Stimulated activated CD4-positive, alpha-beta T cell treated with anti-CD3 and anti-CD28 coated beads, Interleukin-15, amount 100 ng/mL, for 1 hour (primary cell): ENCODE measurements at places on chromosomes 7 and 10.

DNA sequence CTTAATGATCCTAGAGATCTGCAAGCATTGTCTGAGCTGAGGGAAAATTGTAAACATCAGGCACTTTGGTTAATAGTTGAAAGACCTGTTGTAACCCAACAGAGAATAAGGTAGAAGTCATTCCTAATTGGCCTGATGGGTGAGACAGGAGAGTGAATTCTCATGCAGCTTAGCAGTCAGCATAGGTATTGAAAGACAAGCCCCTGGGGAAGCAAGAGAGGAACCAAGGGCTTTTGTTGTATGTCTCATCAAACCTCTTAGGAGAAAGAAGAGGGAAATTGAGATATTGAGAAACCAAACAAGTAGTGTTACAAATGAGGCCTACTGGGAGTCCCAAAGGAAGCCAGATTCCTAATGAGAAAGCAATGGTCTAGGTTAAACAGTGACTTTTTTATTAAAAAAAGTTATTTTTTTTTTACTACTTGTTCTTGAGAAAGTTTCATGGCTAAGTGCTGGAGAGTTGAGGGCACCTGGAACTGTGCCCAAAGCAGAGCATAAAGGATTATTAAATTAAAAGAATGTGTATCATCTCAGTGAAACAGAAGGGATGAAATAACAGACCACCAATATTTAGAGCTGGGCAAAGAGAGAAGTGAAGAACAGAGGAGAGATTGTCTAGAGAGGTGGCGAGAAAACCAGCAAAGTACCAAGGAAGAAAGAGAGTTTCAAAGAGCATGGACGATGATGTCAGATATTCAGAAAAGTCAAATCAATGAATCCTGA, 168.9 kb downstream of the CDK14 start:
- DNase-seq, result no peak

- peak; percentile 58 for DNase-seq
These were observed 88.1 kb upstream of the PDCD4 start for GRCh38 chr10:110783509-110784107.

DNA sequence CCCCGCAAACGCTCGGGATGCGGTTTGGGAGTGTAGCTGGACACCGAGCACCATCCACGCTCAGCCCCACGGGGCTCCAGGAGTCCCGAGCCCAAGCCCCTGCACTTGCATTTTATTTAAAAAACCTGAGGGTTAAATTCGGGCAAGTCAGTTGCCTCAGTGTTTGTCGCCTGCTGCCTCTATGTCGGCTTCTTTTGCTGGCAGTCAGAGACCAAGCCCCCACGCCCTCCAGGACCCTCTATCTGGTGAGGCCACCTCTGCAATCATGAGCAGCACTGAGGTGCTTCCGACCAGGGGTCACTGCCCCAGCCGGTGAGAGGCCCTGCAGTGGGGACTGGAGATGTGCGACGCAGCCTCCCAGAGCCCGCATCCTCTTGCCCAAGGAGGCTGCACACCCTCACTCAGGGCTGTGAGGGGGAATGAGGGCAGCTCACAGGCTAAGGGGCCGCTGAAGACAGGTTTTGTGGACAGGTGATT, 13.3 kb upstream of the ZNF273 start:
- no peak for DNase-seq

DNA sequence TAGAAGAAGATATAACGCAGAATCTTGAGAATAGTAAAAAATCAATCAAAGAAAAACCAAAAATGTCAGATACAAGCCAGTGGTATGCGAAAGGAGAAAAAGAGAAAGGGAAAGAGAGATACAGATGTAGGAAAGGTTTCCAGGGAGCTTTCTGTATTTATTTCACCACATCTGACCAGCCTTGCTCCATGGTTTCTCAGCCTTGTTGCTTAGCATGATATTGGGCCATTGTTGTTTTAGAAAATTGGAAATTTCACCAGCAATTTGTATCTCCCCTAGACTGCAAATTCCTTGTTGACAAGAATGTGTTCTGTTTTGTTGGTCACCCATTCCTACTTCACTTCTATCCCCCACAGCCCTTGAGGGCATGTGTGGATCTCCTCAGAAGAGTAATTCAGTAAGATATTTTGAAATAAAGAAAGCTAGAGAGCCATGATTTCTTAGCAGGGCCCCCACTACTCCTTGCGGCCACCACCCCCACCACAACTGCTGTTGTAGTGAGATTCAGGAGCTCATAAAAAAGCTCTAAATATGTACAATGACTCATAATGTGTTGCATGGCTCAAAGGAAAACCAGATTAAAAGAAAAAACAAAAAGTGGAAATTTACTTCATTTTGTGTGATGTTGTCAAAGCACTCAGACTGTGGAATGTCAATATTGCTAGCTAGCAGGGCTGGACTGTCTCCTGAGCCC, 138.7 kb downstream of the CHRM2 start:
- no peak for DNase-seq

- DNase-seq, result no peak
These were observed 60.8 kb upstream of the MEOX2 start for GRCh38 chr7:15747301-15747700.

- DNase-seq, result no peak
These were observed 32.2 kb upstream of the EXOC6 start for GRCh38 chr10:92816091-92816531.

- DNase-seq, result no peak
These were observed 69.1 kb upstream of the COMTD1 start for GRCh38 chr10:75304741-75305390.
